ENCODE measurements at places on chromosomes 6 and 20.

GRCh38 chr6:1217396-1217795 lies 94.5 kb upstream of the FOXQ1 start:
- DNase-seq, result no peak

- no peak for DNase-seq
Observed at GRCh38 chr6:98292810-98293209, 541.6 kb upstream of the POU3F2 start.

DNA sequence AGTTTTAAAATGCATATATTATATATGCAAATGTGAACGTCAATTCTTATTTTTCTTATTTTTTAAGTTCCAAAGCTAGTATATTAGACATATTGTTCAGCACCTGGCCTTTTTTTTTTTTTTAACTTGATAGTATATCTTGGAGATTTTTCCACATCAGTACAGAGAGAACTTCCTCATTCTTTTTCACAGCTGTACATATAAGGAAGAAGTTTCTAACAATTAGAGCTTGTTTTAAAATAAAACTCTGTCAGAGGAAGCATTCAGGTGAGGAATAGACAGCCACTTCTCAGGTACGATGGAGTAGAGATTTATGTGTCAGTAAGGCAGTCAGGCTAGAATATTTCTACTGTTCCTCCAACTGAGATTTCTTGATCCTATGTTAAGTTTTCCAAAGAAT lies 233.1 kb upstream of the SUPT3H start:
- no peak for DNase-seq

- DNase-seq, result no peak
Observed at GRCh38 chr6:168393126-168393870, 47.7 kb upstream of the SMOC2 start.

GRCh38 chr6:12012558-12013306 lies 620 bp downstream of the HIVEP1 start:
- peak; percentile 92 for DNase-seq

DNA sequence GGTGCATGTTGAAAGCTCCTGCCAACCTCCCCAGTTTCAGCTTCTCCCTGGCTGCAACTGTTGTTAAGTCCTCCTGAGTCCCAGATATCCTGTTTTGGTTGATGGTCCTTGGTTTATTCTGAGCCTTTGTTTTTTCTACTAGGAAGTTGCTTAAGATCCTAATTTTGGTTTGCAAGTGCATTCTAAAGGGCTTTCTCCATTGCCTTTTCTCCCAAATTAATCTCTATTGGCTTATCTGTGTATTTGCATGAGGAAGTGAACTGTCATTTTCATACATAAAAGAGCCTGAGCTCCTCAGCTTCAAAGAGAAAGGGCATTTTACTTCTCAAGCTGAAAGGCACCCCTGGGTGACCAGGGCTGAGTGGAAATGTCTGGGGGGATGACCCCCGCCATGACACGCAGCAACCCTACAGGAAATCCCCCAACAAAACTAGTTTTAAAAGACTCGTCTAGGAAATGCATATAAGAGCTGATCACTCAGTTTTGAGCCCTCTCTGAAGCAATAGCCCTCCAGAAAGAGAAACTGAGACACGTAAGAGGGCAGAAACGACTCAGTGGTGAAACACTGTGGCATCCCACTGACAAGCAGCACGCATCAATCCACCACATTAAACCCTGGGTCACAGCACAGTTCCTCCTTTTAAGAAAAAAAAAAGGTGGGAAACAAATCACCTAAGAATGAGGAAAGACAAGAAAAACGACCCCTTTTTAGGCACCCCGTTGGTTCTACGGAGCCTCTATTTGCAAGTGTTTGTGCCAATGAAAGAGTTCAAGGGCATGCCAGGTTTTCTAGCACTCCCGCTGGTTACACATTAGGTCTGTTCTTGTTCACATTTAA lies 140.9 kb downstream of the THBS2 start:
- DNase-seq, result peak; percentile 45

GRCh38 chr6:11009353-11009752 lies 34.8 kb downstream of the ELOVL2 start:
- no peak for DNase-seq

DNA sequence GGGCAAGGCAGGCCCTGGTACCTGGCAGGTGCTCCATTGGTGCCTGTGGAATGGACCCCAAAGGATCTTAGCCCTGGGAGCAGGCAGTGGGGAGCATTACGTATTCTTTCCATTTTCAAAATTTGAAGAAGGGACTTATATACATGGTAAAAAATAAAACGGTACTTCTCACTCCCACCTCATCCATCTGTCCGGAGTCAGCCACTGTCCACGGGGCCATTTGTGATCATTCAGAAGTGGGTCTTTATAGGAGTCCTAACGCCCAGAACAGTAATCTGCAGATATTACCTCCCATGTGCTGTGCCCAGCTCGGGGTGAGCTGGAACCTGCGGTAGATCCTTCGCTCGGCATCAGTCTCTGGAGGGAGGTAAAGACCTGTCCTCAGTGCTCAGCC lies 110.4 kb downstream of the SYCP2 start:
- no peak for DNase-seq

GRCh38 chr20:42260184-42260583 lies 642.0 kb upstream of the CHD6 start:
- no peak for DNase-seq

DNA sequence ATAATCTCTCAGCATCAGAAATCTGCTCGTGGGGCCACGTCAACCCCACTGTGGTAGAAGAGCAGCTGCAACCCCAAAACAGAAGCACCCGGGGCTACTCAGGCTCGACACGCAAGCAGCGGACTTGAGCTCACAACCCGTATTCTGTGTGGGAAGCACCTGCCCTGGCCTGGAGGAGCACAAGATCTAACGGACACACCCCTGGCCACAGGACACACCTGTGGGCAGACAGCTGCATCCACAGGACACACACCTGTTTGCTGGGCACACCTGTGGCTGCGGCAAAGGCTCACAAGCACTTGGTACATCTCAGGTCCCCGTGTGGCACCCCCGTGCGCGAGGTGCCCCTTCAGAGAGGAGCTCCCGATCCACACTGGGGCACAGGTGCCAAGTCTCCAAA lies 36.5 kb downstream of the ZBTB46 start:
- no peak for DNase-seq

GRCh38 chr6:10266061-10266460 lies 148.8 kb downstream of the TFAP2A start:
- no peak for DNase-seq

DNA sequence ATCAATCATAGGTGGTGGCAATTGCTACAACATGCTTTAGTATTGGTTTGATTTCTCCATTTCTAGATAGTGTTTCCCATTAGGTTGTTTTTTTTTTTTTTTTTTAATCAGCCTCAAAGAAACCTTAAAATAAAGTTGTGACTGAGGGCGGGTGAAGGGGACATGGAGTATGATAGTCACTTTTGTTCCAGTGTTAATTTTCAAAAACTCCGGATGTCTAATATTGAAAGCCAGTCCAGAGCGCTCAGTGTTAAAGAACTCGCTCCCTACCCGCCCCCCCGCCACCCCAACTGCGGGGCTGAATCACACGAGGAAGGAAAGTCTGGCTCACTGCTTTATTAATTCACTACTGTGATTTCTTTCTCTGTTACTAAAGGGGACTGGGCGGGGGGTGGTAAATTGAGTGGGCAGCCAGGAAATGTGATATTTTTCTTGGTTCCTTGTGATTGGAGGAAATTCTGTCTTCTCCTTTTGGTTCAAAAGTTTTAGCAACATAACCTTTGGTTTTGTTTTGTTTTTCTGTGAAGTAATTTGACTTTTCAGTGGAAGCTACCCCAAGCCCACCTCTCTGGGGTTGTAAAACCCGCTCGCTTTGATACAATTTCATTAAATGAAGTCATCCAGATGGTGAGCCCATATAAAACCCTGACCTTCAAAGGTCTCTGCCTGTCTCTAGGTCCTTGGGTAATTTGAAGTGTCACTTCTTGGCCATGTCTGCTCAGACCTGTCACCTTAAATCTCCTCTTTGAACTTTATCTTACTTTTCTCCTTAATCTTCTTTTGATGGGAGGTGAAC lies 38.0 kb downstream of the TNFAIP3 start:
- DNase-seq, result peak; percentile 90

- DNase-seq, result no peak
Observed at GRCh38 chr20:17189976-17190695, 36.7 kb upstream of the PCSK2 start.

DNA sequence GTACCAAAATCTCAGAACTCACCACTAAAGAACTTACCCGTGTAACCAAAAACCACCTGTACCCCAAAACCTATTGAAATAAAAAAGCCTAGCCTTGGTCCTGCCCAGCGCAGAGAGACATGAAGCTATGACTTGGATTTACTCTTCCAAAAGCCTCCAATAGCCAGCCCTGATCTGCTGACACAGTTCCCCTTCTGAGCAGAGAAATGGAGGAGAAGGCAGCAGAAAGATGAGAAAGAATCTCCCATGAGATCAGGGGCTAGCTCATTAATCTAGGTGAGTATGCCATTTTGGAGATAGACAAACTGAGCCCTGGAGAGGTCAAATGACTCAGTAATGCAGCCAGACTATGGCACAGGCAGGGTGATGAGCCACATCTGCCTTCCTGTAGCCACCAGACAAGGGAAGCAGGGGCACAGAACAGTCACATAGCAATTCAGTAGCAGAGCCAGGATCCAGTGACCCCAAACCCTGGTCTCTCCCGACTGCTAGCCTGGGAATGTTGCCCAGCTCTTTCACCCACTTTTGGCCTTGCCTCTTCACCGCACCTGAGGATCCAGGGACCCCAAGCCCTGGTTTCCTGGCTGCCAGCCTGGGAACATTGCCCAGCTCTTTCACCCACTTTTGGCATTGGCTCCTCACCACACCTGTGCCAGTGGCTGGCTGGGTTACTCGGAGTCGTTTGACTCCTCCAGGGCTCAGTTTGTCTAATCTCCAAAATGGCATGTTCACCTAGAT lies 7.2 kb upstream of the SDCBP2 start:
- DNase-seq, result no peak

- peak; percentile 55 for DNase-seq
Observed at GRCh38 chr6:24974182-24975171, 38.7 kb upstream of the RIPOR2 start.

DNA sequence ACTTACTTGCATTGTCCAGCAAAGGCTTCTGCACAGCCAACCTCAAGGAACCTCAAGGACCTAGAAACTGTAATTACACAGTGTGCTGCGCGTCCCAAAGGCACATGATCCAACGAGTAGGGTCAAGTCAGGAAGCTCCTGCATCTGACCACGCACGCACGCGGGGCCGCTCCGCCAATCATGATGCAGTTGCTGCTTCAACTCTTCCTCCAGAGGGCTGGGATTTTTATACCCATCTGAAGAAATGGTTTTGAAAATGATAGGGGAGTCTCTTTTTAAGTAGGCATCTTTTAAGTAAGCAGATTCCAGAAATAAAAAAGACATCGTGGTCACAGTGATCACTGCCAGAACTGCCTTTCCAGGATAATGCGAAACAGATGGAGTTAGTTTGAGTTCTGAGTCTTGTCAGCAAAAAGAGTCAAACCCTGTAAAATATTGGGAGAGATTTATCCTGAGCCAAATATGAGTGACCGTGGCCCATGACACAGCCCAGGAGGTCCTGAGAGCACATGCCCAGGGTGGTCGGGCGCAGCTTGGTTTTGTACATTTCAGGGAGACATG lies 34.0 kb downstream of the KIF25 start:
- no peak for DNase-seq

GRCh38 chr6:110322874-110323242 lies 35.3 kb downstream of the METTL24 start:
- DNase-seq, result peak; percentile 33

- no peak for DNase-seq
Observed at GRCh38 chr6:92329208-92329847, 1090.0 kb downstream of the EPHA7 start.

GRCh38 chr6:89071036-89071435 lies 9.5 kb upstream of the PNRC1 start:
- DNase-seq, result no peak

GRCh38 chr20:54118220-54119001 lies 48.0 kb upstream of the BCAS1 start:
- no peak for DNase-seq

DNA sequence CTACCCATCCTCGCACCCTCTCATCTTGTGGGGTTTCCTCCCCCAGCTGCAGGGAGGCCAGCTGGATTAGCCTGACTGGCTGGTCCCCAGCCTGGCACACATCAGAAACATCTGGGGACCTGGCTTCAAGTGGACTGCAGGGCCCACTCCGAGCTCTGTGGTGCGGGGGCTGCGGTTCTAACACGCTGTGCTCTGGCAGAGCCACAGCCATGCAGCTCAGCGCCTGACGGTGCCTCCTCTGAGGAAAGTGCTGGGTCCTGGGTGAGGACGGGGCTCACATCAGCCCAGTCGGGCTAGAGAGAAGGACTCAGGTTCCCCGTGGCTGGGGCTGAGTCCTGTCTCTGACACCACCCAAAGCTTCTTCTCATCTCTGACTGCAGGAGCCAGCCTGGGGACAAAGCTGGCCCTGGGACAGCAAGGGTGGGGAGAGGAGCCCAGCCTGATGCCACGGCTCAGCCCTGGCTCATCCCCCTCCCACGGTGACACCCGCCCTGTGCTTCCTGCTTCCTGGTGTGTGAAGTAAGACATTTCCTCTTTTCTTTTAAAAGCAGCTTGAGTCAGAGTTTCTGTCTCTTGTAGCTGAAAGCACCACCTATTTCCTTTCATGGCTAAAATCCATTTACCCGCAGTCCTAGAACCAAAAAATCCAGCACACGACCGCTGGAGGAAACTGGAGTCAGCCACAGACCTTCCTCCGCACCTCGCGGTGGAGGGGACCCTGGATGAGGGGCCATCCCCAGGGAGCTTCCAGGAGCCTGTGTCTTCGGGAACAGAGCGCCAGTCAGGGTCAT lies 127.4 kb upstream of the AFDN start:
- DNase-seq, result peak; percentile 91

DNA sequence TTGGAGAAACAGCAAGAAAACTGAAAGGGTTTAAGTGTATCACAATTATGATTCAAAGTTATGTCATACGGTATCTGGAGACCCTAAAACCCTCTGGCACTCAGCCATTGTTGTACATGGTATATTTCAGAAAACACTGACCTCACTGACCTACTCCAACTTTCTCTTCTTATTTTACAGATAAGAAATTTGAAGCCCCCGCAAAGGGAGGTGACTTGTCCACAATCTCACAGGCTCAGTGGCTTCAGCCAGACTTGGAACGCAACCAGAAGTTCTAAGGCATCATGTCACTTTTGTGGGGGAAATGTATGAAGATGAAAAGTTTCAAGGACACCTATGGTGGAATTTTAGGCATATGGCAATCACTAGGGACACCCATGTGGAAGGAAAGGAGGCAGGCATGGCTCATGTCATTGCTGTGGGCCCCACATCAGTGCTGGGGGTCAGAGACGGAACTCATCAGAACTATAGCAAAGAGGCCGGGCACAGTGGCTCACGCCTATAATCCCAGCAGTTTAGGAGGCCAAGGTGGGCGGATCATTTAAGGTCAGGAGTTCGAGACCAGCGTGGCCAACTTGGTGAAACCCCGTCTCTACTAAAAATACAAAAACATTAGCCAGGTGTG lies 5.2 kb upstream of the TRIB3 start:
- no peak for DNase-seq
